Fibroblast of upper back skin (primary cell): ENCODE measurements at places on chromosomes 2 and 18.

GRCh38 chr2:62492048-62492447, 13.9 kb downstream of the TMEM17 start:
- DNase-seq = no peak

DNA sequence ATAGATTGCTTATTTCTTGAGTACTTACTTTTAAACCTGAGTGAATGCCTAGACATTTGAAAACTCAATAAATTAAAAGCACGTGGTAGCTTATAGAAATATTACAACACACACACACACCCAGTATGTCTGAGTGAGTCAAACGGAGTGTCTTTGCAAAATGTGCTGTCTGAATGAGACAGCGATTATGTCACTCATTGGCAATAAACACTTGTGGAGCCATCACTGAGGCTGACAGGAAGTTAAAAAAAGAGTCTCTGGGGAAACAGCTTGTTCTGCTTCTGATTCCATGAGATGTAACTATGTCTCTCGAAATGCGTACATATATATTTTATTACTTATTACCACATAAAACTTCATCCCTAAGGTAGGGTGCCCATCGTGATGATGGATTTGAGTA, 22.3 kb upstream of the VPS4B start:
- DNase-seq = peak; percentile 90

GRCh38 chr2:18610651-18611050, 21.3 kb upstream of the NT5C1B start:
- no peak for DNase-seq

DNA sequence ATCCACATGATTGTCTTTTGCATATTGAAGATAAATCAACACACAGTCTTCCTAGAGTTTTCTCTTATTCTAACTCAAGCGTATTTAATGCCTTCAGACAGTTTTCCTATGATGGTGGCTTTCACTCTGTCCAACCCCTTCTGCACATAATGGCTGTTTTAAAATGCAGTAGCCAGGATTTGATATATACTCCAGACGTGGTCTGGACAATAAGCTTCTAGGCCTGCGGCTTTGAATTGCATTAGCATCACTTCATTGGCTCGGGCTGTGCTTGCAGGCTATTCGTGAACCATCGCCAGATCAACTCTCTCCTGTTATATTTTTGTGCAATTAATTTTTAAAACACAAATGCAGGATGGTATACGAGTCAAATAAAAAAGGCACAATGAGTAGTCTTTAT, 235.3 kb downstream of the BCL2 start:
- DNase-seq = no peak

GRCh38 chr18:58344861-58345463, 283.9 kb downstream of the ALPK2 start:
- DNase-seq = no peak

GRCh38 chr2:109437325-109438090, 176.3 kb downstream of the SEPTIN10 start:
- no peak for DNase-seq

DNA sequence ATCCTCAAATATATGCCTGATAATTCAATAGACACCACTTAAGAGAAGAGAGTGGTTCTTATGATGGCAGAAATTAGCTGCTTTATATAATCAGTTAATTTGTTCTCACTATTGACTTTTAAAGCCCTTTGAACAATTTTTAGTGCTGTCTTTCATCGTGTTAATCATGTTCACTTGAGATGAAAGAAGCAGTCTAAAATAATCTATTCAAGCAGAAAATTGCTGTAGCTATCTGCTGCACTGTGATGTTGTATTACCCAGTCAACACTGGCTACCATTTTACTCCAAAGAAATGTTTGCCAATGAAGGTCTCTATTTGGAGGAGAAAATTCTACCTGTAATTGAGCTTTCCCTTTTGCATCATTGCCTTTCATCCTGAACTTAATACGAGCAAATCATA, 459.8 kb upstream of the FSIP2 start:
- DNase-seq = no peak

GRCh38 chr2:185137700-185138099, 539.4 kb downstream of the ZNF804A start:
- no peak for DNase-seq

GRCh38 chr2:188969236-188969635, 4.9 kb upstream of the COL3A1 start:
- peak; percentile 89 for DNase-seq

GRCh38 chr2:214069254-214069653, 341.6 kb upstream of the VWC2L start:
- DNase-seq = peak; percentile 92

DNA sequence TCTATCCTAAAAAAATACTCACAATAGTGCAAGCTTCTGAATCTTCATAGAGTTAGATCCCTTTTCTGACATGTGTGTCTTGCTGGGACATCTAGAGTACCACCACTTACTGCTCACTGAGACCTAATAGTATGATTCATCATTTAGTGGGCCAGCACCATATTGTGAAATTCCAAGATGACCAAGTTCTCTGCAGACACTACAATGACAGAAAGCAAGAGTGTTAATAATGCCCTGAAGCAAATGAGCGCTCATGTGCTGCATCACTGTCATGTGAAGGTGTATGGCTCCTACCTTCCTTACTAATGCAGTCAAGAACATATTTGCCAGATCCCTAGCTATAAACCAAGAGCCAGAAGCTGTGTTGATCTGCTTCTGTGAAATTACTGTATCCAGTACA, 606.2 kb upstream of the NXPH2 start:
- no peak for DNase-seq

DNA sequence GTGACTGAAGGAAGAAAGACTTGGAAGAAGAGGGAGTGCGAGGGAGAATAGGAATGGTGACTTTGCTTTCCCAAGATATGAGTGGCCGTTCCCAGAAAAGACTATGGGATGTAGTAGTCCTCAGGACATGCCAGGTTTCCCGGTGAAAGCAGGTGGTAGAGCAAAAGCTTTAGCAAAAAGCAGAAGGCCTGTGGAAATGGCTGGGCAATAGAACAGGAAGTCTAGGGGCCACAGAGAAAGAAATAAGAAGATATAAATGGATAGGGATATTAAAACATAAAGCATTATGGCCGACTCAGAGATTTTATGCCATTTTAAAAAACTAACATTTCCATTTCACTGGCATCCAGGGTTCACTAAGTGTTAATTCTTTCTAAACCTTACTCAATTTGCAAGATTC, 1.2 kb upstream of the SERPINB13 start:
- no peak for DNase-seq

DNA sequence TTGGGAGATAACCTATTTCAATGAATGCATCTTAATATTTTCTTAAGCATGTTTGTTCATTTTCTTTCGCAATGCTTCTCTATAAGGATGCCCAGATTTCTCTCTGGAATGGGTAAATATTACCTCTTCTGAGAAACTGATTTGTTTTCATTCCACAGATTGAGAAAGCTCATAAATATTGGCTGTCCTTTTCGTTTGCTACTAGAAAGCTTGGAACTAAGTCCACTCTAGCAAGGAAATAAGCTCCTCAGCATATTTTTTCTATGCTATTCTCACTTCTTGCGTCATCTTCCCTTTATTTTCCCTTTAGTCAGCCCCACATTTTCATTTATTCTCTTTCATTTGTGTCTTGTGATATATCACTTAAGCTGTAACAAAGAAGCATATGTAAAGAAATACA, 76.3 kb downstream of the ANTXR1 start:
- DNase-seq = peak; percentile 52

DNA sequence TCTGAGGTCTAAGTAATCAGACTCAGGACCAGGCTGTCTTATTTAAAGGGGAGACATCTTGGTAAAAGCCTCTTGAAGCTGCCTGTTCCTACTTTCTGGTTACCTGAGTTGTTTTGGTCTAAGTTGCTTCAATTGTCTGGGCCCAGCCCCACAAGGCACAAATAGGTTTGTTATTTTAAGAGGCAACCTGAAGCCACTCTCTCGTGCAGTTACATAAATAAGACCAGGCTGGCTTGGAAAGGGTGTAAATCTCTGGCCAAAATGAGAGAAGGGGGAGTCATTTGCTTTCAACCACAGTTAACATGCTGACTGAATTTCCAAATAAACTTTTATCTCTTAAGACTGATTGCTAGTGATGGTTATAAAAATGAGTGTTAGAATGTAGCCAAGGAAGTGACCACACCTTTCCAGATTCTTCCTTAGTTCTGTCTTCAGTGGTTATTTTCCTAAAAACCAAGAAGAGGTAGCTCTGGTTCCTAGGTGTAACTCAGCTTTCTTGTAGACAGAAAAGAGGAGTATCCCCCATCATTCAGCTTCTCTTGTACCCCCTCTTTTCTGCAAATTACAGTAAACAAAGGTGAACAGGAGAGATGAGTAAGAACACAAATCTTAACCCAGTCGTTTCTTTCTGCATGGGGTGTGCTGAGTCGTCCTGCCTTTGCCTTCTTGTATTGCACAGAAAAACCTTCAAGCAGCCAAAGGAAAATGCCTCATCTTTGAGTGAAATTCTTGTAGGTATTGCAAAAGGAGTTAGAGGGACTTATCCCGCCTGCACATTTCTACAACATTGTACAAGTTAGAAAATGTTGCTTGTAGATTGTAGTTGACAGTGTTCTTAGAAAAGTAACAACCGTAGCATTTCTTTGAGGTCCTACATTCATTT, 161.5 kb upstream of the NT5C1B start:
- DNase-seq = peak; percentile 53

- peak; percentile 49 for DNase-seq
Measured at GRCh38 chr2:60213865-60214625, 339.4 kb downstream of the BCL11A start.

- DNase-seq = no peak
Measured at GRCh38 chr2:212935752-212936151, 215.7 kb downstream of the IKZF2 start.

DNA sequence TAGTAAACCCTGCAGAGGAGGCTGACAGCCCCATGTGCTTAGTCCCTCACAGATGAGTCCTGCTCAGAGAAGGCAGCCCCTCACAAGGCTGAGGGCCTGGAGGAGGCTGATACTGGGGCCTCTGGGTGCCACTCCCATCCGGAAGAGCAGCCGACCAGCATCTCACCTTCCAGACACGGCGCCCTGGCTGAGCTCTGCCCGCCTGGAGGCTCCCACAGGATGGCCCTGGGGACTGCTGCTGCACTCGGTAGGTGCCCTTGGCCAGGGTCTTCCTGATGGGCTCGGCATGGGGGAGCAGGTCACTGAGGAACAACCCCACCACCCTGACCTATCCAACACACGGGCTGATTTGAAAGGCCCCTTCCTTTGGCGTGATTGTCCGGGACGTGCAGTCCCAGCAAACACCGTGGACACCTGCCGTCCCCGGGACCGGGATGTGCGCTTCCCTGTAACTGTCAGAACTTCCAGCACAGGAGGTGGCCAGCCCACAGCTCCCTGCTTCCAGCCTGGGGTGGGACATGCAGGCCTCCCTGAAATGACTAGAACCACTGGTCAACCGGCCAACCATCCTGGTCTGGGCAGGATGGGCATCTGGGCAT, 38.6 kb downstream of the MLPH start:
- DNase-seq = no peak

DNA sequence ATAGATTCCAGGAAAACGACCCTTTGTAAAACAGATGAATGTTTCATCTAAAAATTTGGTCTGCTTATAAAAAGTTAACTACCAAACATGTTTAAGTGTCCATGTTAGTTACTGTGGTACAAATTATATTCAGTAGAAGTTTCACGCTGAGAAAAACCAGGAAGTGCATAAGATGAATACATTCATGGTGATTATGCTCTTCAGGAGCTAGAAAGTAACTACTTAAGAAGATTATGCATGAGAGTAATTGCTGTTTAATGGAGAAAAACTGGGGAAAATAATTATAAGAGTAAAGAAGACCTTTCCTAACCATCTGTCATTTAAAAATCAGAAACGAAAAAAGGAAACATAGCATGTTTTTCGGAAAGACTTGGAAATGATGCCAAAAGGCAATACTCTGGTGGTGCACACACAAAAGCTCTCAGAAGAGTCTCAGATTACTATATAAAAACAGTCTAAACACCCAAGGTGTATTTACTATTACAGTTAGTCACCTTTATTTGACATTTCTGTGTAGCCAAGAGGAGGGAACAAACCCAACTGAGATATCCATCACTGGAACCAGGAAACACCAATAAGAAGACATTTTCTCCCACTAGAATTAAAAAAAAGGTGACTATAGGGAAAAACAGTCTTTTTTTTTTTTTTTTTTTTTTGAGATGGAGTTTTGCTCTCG, 38.8 kb upstream of the METTL21A start:
- no peak for DNase-seq

DNA sequence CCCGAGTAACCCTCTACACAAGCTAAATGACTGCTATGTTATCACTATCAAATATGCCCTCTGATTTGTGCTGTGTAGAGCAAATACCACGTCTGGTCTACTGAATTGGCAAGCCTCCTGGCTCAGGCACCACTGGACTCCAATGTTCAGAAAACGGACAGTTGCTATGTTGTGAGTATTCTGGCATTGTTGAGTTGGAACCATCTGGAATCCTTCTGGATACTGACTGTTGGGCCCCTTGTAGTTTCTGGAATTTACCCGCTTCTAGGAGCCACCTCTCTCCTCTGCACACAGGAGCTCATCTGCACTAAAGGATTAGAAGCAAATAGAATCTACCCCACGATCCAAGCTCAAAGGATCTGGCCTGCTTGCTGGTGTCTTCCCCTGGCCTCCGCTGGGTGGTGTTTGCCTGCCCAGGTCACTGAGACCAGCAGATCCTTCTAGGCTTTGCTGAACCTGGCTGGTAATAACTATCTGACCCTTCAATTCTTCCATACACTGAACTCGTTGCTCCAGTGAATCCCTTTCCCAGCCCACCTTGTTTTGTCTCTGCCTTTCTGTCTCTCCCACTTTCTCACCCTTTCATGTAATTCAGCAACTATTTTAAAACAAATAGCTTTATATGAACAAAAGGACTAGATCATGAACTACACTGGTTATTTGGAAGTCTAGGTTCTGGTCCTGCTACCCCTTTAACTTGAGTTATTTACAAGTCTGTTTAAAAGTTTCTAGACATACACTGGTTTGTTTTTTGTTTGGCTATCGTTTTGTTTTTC, 2.1 kb upstream of the HAAO start:
- no peak for DNase-seq

DNA sequence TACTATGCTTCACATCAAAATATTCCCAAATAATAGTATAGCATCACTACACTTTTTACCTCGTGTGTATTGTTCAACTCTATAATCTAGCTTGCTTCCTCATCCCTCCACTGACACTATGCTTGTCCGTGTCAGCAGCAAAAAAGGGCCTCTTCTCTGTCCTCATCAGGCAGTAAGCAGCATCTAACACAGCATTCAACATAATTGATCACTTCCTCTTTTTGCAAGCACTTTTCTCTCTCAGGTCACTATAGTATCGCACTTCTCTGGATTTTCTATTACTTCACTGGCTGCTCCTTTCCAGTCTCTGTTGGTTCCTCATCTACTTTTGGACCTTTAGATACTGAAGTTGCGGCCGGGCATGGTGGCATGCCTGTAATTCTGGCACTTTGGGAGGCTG, 64.9 kb upstream of the ZSWIM2 start:
- DNase-seq = no peak

GRCh38 chr2:118084491-118085089, 3.7 kb upstream of the INSIG2 start:
- no peak for DNase-seq

DNA sequence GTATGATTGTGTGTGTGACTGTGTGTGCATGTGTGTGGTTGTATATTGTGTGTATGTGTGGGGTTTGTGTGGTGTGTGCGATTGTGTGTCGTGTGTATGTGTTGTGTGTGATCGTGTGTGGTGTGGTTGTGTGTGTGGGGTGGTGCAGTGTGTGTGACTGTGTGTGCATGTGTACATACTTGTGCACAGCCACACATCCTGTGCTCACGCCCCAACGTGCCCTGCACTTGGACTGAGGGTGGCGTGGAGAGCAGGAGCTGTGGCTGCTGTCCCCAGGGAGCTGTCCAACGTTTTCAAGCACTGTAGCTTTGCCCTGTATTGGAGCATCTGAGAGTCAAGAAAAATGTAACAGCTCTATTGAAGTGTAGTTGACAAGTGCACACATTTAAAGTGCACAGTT, 243.2 kb upstream of the HDAC4 start:
- no peak for DNase-seq
